ENCODE measurements at places on chromosomes 12 and 14. TPM values are rescaled to one million over a fixed set of nuclear protein-coding genes. Genes with fewer than 3 reads are reported as not detected.

Gene DENR
- 33.4 TPM for total RNA-seq

Gene RNASE7
- total RNA-seq = not detected

Gene KLHDC1
- total RNA-seq = 14.0 TPM

Gene RAD52
- 12.0 TPM for total RNA-seq

Gene PTPN21
- total RNA-seq = 10.6 TPM

Gene CATSPERB
- 0.74 TPM for total RNA-seq

Gene YEATS4
- total RNA-seq = 23.4 TPM

Gene MYO1H
- 0.25 TPM for total RNA-seq

Gene FAM90A1
- total RNA-seq = not detected

Gene CCNT1
- 30.0 TPM for total RNA-seq

Gene ACVRL1
- total RNA-seq = 7.9 TPM

Gene CCDC177
- total RNA-seq = 4.2 TPM

Gene DCN
- total RNA-seq = 46.7 TPM
